ENCODE measurements at places on chromosomes 2 and 18. TPM values are rescaled to one million over a fixed set of nuclear protein-coding genes. Genes with fewer than 3 reads are reported as not detected.

The CFC1 gene
- total RNA-seq, result 10.5 TPM

DNA sequence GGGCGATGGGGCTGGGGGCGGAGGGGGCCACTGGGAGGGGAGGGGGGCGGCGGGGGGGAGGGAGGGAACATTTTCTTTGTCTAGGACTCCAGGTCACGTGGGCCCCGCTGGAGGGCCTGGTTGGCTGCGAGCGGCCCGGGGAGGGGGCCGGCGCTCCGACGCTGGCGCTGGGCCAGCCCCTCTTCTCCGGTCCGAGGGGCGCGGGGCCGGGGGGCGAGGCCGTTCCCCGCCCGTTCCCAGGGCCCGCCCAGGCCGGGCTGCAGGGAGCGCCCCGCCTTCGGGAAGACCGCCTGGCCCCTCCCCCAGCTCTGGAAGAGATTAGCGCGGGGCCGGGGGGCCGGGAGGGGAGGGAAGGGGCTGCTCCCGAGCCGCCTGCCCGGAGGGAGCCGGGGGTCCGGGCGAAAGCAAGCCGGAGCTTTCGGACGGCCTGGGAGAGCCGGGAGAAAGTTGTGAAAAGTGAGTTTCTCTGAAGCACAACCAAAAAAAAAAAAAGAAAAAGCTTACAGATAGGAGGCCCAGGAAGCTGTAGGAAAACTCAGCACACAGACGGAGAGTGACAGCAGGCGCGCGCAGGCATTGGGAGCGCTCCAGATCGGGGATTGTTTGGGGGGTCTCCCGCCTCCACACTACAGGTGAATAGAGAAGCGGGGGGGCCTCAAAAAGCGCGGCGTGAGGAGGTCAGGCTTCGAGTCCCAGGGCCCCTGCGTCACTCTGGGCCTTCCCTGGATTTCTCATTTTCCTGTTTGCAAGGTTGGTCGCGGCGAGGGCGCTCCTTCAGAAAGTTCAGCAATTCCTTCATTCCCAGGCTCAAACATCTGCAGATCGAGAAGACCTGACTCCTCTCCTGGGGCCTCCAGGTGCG lies 84.1 kb upstream of the POMC start:
- DNase-seq, result peak; percentile 65

The FABP1 gene
- total RNA-seq, result not detected

GRCh38 chr2:126644630-126645191 lies 11.2 kb upstream of the GYPC start:
- no peak for DNase-seq

Data from prostate gland (tissue), 2 donors.